ENCODE measurements at places on chromosomes 13 and 19.

- no peak for DNase-seq
These were observed 129.3 kb downstream of the KCNRG start for GRCh38 chr13:50144246-50145160.

DNA sequence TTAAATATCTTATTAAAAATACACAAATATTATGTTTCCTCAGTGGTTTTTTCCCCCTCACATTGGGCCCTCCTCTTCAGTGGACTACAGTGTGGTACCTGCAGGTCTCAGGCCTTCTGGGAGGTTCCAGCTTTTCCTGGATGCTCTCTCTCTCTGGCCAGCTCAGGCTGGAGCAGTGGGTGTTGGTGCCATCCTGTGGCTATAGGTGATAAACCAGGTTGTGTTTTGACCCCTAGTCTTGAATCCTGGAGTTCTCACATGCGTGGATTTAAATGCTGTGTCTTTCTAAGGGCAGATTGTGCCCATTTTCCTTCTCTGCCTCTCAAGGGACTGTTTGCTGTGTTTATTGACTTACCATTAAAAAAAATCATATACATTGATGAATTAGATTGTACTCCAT is 41.2 kb upstream of the ZNF527 start:
- no peak for DNase-seq

DNA sequence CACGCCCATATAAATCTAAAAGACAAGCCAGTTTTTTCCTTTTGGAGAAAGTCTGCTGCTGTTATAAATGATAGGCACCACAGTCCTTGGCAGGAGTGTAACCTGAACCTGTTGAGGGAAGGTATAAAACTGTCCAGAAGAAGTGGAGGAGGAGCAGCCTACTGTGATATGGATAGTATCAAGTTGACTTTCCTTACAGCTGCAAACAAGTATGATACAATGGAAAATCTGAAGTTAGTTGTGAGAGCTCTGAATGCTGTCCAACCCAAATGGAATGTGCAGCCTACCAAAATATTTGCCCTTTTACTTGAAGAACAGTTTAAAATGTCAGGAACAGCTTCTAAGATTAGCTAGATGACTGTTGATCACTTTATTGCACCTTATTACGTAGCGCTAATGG is 399.6 kb downstream of the FGF14 start:
- DNase-seq = no peak

DNA sequence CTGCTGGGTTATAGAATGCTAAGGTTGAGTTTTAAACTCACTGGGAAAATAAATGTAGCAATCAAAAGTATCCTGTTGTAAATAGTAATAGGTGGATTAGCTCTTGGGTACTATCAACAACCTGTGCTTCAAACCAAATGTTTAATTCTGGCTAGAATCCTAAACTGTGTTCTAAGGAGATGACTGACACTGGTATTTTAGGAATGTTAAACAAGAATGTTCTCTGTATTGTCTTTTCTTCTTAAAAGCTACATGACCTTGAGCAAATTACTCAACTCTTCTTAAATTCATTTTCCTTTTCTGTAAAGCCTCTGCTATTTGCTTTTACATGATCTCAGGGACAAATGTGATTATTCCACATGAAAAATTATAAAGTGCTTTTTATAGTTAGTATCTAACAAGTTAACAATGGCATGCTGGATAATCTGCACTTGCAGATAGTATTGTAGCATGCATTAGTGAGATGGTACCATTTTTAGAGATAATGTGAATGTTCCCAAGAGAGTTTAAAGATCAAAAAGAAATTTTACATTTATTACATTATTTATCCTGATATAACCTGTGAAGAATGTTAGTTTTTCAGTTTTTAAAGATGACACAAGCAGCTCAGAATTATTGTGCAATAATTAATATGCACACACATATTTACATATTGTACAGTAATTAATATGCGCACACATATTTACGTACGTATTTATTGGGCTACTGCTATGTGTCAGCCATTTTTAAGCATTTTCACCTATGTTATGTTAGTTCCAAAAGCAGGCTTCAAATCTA is 13.6 kb upstream of the EPSTI1 start:
- no peak for DNase-seq

DNA sequence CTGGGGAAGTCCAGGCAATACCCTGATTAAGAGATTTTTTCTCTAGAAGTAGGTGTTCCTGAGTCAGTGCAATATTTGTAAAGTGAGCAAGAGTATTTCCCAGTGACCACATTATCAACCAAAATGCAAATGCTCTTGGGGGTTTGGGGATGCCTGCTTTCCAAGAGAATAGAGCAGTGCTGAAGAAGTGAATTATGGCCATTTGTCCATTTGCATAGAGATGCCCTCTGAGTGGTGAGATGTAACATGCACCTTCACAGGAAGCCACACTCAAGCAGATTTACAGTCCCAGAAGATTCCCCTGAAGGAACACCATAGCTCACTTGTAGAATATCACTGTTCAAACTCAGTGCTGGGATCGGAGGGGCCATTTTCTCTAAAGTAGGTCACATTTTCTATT is 71.8 kb downstream of the TNFSF11 start:
- no peak for DNase-seq

- DNase-seq = no peak
These were observed 1476.7 kb downstream of the UQCRFS1 start for GRCh38 chr19:27736225-27736624.

DNA sequence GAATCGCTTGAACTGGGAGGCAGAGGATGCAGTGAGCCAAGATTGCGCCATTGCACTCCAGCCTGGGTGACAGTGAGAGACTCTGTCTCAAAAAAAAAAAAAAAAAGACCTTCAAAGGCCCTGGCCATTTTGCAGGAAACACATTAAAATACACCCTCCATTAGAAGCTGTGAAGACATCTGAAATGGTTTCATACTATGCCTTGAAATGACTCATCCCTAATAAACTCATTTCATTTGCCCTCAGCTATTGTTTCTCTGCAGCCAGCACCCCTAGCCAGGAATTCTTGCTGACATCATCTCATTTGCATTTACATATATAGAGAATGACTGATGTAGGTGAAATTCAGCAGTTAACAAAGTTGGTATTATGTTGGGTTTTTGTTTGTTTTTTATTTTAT is 8.7 kb downstream of the EML2 start:
- no peak for DNase-seq

DNA sequence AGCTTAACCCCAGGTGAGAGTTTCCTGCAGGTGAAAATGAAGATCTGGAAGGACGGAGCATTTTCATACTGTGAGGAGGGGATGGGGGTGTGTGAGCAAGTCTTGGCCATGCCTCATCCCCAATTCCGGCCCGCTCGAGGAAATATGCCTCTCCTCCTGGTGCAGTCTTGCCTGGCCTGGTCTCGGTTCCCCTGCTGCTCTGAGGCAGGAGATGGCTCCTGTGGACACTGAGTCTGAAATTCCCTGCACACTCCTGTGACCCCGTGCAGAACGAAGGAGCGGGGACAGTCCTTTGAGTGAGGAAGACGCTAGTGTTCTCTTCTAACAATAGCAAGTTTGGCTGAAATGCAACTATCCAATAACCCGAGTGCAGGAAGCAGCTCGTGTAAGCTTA is 329 bp upstream of the ZNF439 start:
- no peak for DNase-seq

- DNase-seq = no peak
These were observed 9.6 kb downstream of the CAPN12 start for GRCh38 chr19:38734426-38735256.

GRCh38 chr19:4337906-4338440 is 654 bp downstream of the STAP2 start:
- no peak for DNase-seq

DNA sequence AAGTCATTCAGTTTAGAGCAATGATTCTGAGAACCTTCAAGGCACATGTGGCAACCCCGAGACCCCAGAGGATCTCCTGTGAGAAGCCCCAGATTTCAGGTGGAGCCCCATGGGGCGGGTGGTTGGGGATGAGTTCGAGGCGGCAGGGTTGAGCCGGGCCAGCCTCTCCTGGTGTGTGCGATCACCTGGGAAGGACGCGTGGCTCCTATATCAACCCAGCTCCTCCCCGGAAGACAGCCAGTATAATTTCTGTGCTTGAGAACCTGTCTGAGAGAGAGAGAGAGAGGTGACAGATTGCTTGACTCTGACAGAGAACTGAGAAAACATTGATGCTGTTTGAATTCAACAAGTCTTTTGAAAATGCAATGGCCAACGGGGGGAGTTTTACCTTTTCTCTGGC is 89.0 kb downstream of the TEX29 start:
- no peak for DNase-seq

GRCh38 chr13:58190577-58190976 is 559.0 kb downstream of the PCDH17 start:
- no peak for DNase-seq

DNA sequence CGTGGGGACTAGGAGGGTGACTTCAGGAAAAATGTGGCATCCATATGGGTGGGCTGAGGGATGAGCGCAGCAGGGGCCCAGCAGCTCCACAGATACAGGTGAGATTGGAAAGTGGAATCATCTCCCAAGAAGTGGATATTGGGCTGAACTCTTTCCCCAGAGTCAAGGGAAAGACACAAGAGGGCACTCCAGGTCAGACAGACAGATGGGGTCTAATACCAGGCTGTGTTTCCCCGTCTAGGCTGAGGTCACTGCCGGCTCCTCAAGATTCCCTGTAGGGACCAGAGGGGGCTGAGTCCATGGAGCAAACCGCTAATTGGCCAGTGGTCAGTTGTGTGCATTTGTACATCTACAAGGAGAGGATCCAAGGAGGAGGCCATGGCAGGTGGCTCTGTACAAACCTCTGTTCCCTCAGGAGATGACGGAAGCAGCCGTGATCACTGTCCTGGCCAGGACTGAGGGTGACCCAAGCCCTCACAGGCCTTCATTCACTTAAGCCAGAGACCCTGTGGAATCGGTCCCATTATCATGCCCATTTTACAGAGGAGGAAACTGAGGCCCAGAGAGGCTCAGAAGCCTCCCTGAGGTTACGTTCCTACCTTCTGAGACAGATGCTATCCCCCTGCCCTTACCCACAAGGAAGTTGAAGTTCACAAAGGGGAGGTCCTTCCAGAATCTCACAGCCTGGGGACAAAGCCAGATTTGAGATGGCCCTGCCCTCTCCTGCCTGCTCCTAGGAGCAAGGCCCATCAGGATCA is 14.9 kb upstream of the IGLON5 start:
- no peak for DNase-seq

- no peak for DNase-seq
These were observed 3.5 kb downstream of the IGFL1 start for GRCh38 chr19:46232938-46233621.

- no peak for DNase-seq
These were observed 9.8 kb downstream of the CLEC4M start for GRCh38 chr19:7772752-7773291.

DNA sequence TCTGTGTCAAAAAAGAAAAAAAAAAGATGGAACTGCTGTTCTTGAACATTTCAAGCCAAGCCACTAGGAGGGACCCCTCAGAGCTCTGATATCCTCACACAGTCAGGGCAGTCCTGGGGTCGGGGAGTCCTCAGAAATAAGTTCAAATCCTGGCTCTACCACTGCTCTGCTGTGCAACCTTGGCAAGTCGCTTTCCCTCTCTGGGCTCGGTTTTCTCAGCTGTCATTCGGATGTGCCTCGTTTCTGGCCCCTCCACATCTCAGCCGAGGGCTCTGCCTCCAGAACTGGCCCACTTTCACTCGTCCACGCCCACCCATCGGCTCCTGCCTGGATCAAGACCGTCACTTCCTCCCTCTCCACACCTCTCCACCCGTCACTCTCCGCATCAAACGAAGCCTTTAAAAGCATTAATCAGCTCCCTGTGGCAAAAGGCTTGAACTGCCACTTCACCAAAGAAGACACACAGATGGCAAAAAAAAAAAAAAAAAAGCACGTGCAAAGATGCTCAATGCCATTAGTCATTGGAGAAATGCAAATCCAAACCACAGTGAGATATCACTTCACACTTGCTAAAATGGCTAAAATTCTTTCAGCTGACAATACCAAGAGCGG is 7.4 kb upstream of the ZNRF4 start:
- DNase-seq = no peak

- no peak for DNase-seq
These were observed 57.6 kb upstream of the MEDAG start for GRCh38 chr13:30848332-30849027.

- DNase-seq = no peak
These were observed 109.5 kb downstream of the TBC1D4 start for GRCh38 chr13:75372517-75372916.

DNA sequence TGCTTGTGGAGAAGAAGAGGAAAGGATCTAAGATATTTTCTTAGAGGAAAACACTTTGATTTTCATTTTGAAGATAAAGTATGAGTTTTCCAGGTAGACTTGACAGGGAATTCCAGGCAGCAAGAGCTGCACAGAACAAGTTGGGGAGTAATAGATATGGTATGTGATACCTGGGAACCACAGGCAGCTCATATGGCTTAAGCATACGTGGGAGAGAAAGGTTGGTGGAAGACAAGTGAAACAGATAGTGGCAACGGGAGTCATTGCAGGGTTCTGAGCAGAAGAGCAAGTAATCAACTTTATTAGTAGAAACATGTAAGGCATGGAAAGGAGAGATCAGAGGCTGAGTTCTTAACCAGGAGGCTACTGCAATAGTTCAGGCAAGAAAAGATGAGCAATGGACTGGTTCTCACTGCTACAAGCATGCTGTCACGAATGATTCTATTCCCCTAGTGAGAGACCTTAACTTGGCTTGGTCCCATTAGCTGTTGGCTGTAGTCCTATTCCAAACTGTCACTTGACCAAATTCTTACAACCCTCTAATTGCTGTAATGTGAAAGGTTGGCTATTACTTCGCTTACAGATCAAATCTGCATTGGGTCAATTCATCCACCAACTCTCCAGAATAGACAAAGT is 217.9 kb downstream of the VWA8 start:
- DNase-seq = no peak

- no peak for DNase-seq
These were observed 82.0 kb downstream of the SIPA1L3 start for GRCh38 chr19:37988758-37989635.

GRCh38 chr19:35432911-35433310 is 15.1 kb upstream of the FFAR2 start:
- DNase-seq = no peak

DNA sequence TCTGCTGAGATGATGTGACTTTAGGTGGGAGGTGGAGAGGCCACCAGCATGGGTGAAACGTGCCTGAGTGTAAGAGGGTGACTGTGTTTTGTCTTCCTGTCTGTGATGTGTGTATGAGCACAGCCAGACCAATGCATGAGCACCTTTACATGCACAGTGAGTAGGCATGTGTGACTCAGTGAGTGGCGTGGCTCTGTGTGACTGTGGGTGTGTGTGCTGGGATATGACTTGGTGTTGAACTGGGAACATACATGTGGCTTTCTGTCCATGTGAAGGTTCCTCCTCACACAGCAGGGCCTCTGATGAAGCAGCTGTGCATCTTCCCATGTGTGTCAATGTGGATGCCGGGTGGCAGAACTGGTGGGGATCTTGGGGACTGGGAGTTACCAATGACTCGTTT is 19.9 kb upstream of the LGALS13 start:
- no peak for DNase-seq
